ENCODE measurements at places on chromosomes 6 and 20. TPM values are rescaled to one million over a fixed set of nuclear protein-coding genes. Genes with fewer than 3 reads are reported as not detected.

DNA sequence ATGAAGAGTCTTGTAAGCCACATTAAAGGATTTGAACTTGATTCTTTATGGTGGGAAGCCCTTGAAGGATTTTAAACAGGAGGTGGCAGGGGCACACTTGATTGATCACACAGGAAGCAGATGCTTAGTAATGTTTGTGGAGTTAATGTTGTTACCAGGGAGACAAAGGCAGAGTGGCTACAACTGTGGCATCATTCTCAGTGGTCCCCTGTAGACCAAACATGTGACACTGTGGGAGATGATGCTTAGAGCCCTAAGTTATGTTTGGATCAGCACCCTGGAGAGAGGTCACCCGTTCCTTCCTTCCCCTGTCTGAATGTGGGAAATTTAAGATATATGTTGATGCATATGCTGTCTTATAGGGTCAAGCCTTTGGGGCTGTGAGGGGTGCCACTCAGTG, 53.2 kb downstream of the EIF2S2 start:
- DNase-seq: no peak

DNA sequence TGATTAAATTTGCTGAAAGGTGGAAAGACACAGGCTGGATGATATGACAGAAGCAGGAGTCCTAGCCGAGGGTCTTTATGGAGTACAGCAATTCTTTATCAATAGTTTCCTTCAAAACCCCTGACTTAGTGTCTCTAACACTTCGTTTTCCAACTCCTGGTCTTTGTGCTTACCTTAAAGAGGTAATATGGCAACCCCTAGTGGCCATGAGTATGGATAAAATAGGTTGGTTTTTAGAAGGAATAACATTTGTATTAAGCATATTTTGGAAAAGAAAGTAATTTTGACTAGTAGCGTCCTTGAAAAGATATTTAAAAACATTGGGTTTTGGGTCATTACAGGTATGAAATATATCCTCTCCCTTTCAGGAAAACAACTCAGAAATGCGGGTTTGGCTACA, 51.9 kb downstream of the VGLL2 start:
- DNase-seq: no peak

DNA sequence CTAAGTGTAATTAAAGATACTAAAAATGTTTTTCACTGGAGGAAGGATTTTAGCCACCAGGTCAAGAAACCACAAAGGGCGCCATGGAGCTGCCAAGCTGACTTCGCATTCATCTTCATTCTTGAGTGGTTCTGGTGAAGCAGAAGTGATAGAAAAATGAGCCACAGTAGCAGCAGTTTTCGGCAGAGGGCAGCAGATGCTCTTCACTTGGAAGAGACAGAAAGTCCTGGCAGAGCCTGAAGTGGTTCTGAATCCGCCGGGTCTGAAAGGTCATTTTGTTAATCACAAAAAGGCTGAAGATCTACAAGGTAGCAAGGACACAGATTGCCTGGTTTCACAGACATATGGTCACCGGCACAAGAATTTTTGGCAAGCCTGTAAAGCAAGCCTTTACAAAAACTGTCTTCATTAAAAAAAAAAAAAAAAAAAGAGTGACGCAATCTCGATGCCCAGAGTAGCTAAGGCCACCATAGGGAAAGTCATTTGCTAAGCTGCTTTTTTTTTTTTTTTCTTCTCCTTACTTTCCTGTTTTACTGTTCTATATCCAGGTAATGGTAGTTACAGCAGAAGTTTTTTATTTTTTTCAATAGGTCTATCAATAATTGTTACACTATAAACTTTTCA, 345.1 kb upstream of the AGPAT4 start:
- no peak for DNase-seq

DNA sequence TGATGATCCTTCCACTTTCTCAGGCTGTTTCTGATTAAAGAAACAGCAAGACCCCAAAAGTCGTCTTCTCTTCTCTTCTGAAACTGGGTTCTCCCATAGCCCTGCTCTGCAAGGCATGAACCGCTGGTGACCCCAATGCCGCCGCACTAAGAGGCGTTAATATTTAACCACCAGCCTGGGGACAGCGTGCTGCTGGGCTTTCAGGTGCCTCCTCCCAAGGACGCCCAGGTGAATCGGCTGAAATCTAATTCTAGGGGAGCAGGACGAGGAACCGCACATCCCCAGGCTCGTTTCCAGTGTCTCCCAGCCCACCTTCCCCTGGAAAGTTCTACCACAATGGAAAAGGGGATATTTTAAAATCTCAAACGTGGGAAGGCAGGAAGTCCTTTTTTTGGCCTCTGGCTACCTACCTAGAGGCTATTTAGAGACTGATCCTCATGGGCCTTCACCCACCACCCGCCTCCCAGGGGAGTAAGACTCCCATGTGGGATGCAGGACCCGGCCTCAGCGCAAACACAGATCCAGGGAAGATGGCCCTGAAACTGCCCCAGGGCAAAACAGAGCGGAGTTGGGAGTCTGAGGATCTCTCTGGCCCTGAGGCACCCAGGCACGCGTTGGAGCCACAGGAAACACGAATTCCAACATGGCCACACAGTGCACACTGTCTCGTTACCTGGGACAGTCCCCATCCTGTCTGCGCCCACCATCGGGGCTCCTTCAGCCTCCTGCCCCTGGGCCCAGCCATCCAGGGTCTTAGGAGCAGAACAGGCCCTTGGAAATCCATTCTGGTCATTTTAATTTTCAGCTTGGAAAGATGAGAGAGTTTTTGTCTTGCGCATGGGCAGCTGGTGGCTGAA, 56.2 kb downstream of the BMP7 start:
- no peak for DNase-seq

GRCh38 chr6:37607944-37608343, 89.7 kb downstream of the MDGA1 start:
- DNase-seq: no peak

The DAAM2 gene
- not detected for polyA plus RNA-seq
